ENCODE measurements at places on chromosomes 11 and 22.
A peak's percentile ranks its signal among the peaks of the same experiment; 100 is the strongest.

GRCh38 chr22:43272869-43273318 is 70.3 kb downstream of the SCUBE1 start:
- DNase-seq, result no peak

- no peak for DNase-seq
Measured at GRCh38 chr11:33900159-33900840, 8.4 kb upstream of the LMO2 start.

GRCh38 chr11:7364660-7365059 is 113.0 kb downstream of the SYT9 start:
- no peak for DNase-seq

DNA sequence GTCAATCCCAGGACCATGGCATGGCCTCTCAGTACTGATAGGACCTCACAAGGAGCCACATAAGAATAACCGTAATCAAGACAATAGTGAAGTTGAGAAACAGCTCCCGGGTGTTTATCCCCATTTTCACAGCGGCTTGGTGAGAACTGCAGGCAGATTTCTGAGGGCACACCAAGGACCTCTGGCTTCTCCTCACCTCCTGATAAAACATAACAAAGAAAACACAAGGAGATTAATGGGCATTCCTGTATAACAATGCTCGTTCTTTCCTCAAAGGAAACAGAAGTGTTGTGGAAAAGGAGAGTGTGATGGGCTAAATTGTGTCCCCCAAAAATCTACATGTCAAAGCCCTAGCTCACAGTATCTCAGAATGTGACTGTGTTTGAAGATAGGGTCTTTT is 4.0 kb downstream of the SLN start:
- no peak for DNase-seq

DNA sequence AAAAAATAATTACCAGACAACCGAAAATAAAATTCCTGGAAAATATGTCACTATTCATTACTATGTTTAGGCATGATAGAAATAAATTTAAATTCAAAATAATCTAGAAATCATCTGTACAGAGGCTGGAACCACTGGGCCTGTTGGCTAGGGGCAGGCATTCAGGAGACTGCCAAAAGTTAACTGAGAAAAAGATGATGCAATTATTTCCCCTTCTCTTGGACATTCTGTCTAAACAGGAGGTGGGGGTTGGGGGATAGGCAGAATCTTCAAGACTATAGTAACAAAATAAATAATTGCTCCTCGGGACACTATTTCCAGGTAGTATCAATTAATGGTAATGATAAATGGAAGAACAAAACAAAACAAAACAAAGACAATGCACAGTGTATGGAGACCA is 14.1 kb downstream of the BTBD10 start:
- DNase-seq, result peak; percentile 48

- DNase-seq, result peak; percentile 43
Measured at GRCh38 chr22:44735518-44736428, 16.6 kb upstream of the ARHGAP8 start.

DNA sequence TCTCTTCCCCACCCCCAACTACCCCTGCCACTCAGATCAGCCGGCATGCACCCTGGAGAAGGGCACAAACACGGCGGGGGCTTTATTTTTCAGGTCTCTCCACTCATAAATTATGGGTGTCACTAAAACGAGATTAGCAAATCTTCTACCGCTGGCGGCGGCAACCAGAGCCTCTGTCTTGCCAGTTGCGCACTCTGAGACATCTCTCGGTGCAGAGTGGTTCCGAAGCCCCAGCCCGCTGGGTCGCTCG is 125.3 kb upstream of the C11orf58 start:
- DNase-seq, result no peak

DNA sequence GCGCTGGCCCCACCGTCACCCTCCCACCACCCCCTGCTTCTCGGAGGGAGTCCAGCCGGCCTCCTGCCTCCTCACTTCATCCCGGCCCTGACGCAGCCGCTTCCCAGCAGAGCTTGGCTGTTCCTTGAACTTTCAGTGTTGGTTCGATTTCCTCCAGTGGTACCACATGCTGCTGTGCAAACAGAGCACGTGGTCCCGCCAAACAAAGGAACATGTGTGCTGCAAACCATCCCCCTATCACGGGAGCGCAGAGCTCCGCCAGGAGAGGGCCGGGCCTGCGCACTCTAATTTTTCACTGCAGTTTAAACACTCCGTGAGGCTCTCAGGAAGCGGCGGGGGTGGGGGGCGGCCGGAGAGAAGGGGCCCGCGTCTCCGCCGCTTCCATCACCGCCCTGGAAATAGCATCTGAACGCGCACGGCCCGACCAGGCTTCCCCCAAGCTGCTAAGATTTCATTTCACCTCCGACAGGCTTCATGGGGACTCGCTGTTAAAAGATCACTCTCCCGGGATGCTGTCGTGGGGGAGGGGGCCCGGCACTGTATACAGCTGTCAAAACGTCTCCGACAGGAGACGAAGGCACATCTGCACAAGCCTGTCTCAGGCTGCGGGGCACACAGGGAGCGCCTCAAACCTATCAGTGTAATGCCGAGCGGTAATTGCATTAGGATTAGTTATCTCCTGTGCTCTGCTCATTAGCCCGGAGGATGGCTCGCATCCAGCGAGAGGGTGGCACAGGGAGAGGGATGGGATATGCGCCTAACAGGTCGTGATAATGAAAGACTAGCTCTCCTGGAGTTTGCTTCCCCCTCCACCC is 269.9 kb upstream of the SORL1-AS1 start:
- DNase-seq, result peak; percentile 89

GRCh38 chr22:22879675-22880155 is 7.9 kb upstream of the IGLL5 start:
- no peak for DNase-seq

DNA sequence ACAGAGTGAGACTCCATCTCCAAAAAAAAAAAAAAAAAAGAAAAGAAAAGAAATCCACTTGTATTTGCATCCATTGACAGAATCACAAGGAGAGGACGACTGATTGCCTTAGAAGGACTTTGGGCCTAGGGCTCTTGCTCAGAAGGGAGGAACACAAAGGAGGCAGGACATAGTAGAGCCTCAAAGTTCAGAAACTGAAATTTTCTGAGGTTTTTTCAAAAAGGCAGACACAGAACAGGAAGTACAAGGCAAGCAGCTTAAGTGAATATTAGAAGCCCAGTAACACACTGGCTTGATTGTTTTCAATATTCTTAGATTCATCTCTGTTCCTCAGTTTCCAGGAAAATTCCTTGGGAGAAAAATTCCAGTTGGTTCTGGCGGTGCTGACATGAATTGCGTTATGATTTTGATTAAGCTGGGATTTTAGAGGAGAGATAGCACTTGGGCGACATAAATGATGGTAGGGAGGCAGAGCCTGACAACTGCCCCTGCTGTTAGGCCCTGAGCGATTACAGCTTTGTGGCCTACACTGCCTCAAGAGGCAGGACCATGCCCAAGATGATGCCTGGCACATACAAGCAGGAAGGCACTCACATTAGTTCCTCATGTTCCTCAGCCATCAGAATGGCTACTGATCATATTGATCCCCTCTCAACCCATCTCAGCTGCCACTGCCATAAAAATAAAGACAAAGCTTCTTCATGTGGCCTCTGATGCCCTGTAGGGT is 15.3 kb downstream of the CLPB start:
- no peak for DNase-seq

GRCh38 chr22:43320943-43321900 is 21.9 kb downstream of the SCUBE1 start:
- DNase-seq, result no peak

DNA sequence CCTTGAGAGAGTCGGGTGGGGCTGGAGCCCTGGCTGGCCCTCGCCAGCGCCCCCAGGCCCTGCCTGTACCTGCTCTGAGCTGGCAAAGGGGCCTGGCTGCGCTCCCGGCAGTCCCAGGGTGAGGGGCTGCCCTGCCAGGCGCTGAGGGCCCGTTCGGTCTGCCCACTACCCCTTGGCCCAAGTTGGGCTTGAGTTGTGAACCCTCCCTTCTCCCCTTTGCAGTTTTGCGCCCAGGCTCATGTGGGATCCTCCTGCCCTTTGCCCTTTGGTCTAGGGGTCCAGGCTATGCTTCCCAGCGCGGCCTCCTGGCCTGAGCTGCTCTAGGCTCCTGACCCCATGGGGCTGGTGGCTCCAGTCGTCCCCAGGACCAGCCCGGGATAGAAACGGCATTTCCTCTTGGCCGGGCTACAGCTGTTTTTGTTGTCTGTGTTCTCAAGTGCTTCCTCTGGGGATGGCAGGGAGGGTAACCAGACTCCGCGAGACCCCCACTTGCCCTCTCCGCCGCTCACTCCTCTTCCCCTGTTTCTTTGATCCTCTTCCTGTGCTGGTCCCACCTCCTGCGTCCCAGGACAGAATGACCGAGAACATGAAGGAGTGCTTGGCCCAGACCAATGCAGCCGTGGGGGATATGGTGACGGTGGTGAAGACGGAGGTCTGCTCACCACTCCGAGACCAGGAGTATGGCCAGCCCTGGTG is 34.9 kb downstream of the PRDM11 start:
- DNase-seq, result no peak

- DNase-seq, result no peak
Measured at GRCh38 chr11:103407641-103408040, 298.4 kb downstream of the DYNC2H1 start.

- no peak for DNase-seq
Measured at GRCh38 chr11:40215556-40215955, 1243.9 kb downstream of the LRRC4C start.

DNA sequence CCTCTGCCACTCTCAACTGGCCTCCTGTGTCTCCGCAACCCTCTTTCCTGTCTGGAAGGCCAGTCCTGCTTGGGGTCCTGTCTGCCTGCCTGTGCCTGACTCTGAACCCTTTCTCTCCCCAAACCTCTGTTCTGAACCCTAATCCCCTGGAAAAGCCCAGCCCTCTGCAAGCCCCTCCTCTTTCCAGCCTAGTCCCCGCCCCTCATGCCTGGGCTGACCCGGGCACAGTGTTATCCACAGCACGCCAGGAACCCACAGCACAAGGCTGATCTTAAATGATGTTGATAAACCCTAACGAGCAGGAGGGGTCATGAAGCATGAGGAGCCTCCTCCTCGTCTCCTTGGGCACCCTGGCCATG is at the start of gene IFITM10:
TSS of gene IFITM10 (minus strand) at position 115 of the 359 bp plus-strand sequence. CDS start 153 bp downstream, outside the sequence.
- peak; percentile 35 for DNase-seq

DNA sequence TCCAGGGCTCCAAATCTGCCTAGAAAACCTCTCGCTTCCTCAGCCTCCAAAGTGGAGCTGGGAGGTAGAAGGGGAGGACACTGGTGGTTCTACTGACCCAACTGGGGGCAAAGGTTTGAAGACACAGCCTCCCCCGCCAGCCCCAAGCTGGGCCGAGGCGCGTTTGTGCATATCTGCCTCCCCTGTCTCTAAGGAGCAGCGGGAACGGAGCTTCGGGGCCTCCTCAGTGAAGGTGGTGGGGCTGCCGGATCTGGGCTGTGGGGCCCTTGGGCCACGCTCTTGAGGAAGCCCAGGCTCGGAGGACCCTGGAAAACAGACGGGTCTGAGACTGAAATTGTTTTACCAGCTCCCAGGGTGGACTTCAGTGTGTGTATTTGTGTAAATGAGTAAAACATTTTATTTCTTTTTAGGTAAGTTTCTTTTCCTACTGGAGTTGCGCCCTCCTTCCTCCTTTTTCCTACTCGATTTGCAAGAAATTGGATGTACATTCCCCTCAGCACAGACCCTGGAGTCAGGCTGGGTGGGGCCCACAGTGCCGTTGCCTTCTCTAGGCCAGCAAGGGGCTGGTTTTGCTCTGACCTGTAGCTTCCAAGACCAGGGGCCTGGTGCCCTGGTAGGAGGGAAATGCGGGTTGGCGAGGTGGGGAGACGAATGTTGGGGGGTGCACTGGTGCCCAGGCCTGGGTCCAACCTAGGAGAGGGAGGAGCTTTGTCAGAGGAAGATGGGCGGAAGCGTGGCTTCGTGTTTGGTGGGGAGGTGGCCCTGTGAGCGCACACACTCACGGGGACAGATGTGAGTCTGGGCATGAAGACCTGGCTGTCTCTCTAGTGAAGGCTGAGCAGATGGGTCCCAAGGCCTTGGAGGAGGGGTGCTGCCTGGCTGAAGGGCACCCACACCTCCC is 50.6 kb downstream of the ST14 start:
- no peak for DNase-seq

- no peak for DNase-seq
Measured at GRCh38 chr11:95055283-95055897, 6.2 kb downstream of the KDM4F start.

GRCh38 chr22:22369964-22370270 is 125.3 kb downstream of the VPREB1 start:
- no peak for DNase-seq

GRCh38 chr11:85737738-85738137 is 51.7 kb upstream of the CCDC89 start:
- no peak for DNase-seq

GRCh38 chr22:31248138-31248745 is 36.1 kb downstream of the LIMK2 start:
- peak; percentile 88 for DNase-seq

GRCh38 chr22:24706054-24706453 is 68.5 kb downstream of the PIWIL3 start:
- no peak for DNase-seq

- no peak for DNase-seq
Measured at GRCh38 chr22:25900880-25901279, 158.9 kb downstream of the MYO18B start.

GRCh38 chr11:69494851-69495250 is 13.4 kb downstream of the LINC01488 start:
- no peak for DNase-seq

- peak; percentile 30 for DNase-seq
Measured at GRCh38 chr22:35191412-35191811, 65.9 kb upstream of the HMGXB4 start.

DNA sequence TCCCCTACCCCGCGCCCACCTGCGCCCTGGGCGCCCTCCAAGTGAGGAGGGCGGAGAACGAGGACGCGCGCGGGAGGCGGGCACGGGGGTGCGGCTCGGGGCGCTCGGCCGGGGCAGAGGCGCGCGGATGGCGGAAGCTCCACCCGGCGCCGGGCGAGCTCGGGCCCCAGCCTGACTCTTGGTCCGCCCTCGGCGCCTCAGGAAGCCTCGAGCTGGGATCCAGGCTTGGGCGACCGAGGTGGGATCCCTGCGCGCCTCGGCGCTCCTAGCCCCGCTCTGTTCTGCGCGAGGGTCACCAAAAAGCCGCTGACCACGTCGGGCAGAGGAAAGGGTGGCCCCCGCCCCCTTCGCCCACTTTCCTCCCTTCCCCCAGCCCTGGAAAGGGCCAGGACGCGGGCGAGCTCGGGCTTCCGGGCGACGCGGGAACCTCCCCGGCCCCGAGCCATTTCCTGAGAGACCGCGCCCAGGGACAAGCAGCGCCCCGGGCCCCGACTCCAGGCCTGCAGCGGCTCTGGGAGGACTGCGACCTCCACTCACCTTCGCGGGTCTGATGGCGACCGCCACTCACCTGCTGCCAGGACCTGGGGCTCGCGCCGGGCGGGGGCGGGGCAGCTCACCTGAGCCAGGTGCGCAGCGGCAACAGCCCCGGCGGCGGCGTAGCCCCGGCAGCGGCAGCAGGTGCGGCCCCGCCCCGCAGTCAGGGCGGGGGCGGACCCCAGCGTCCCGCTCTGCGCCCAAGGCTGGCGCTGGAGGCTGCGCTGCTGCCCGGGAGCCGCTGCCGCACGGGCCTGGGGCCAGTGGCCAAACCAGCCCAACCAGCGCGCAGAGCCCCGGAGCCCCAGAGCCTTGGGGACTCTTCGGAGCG is 2.2 kb upstream of the SIGIRR start:
- no peak for DNase-seq

- DNase-seq, result no peak
Measured at GRCh38 chr11:27837895-27838563, 137.8 kb upstream of the BDNF start.
